ENCODE measurements at places on chromosomes 4 and X.

GRCh38 chr4:168694667-168695066 lies 197.8 kb downstream of the PALLD start:
- no peaks in the 10 kb centered on the region for H3K27me3 ChIP-seq
- H3K4me3 ChIP-seq: no peak overlapping the region
- H3K4me1 ChIP-seq: no peaks in the 10 kb centered on the region
- no peak overlapping the region for H3K27ac ChIP-seq

DNA sequence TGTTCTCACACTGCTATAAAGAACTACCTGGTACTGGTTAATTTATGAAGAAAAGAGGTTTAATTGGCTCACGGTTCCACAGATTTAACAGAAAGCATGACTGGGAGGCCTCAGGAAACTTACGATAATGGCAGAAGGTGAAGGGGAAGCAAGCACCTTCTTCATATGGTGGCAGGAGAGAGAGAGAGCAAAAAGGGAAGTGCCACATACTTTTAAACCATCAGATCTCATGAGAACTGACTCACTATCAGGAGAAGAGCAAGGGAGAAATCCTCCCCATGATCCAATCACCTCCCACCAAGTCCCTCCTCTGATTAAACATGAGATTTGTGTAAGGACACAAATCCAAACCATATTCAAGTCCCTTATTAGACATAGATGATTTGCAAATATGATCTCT lies 12.3 kb upstream of the RAP2C start:
- no peaks in the 10 kb centered on the region for H3K27me3 ChIP-seq
- no peaks in the 10 kb centered on the region for H3K4me1 ChIP-seq
- no peaks in the 10 kb centered on the region for H3K36me3 ChIP-seq
- DNase-seq: no peak

GRCh38 chr4:143700416-143701352 lies at the start of gene FREM3:
Gene FREM3 (minus strand): TSS chr4:143700675. CDS start chr4:143700675, 0 bp downstream.
- no peaks in the 10 kb centered on the region for H3K36me3 ChIP-seq
- peak within 1 kb of the TSS; percentile 48 for H3K27ac ChIP-seq
- H3K4me3 ChIP-seq: peak within 1 kb of the TSS; percentile 10

- no peaks in the 10 kb centered on the region for H3K27me3 ChIP-seq
- H3K4me3 ChIP-seq: no peak overlapping the region
- H3K36me3 ChIP-seq: peaks cover 31% of the 10 kb centered on the region
- DNase-seq: no peak
These were observed 47.7 kb downstream of the DDX60L start for GRCh38 chr4:168432419-168433146.

GRCh38 chr4:13548059-13548983 lies 4.0 kb upstream of the NKX3-2 start:
- H3K27me3 ChIP-seq: no peaks in the 10 kb centered on the region
- no peaks in the 10 kb centered on the region for H3K36me3 ChIP-seq
- no peak for DNase-seq
- H3K4me1 ChIP-seq: peaks cover 16% of the 10 kb centered on the region
- H3K27ac ChIP-seq: no peak overlapping the region

GRCh38 chr4:6043188-6043587 lies 25.0 kb upstream of the C4orf50 start:
- no peaks in the 10 kb centered on the region for H3K4me1 ChIP-seq
- H3K36me3 ChIP-seq: no peaks in the 10 kb centered on the region
- H3K27ac ChIP-seq: no peak overlapping the region
- no peak for DNase-seq
